ENCODE measurements at places on chromosomes 6 and 20.

DNA sequence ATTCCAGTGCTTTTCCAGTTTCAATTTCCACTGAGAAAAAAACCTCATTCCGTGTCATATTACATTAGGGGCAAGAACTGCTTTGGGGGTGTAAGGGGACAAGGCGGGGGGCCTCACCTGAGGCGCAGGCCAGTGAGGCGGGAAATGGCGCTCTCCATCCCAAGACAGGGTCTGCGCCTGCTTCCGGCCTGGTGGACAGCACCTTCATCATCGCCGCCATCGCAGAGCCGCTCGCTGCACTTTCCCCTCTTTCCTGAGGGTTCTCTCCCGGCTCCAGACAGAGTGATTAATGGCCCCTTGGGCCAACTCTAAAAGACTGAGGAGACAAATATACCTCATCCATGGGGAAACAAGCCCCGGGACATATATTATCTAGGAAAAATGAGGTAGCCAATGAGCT lies 270.0 kb upstream of the SOX4 start:
- DNase-seq, result no peak

GRCh38 chr6:1322696-1323219 lies 10.9 kb downstream of the FOXQ1 start:
- no peak for DNase-seq

- peak; percentile 65 for DNase-seq
These were observed 31.6 kb upstream of the NOTCH4 start for GRCh38 chr6:32255199-32256153.

- peak; percentile 82 for DNase-seq
These were observed 114.9 kb upstream of the BTN3A2 start for GRCh38 chr6:26249957-26250697.

GRCh38 chr6:17505062-17505476 lies 95.0 kb upstream of the FAM8A1 start:
- no peak for DNase-seq

- DNase-seq, result no peak
These were observed 126.4 kb downstream of the BANF2 start for GRCh38 chr20:17825960-17826843.

GRCh38 chr6:150069706-150070105 lies 785 bp upstream of the ULBP3 start:
- no peak for DNase-seq

DNA sequence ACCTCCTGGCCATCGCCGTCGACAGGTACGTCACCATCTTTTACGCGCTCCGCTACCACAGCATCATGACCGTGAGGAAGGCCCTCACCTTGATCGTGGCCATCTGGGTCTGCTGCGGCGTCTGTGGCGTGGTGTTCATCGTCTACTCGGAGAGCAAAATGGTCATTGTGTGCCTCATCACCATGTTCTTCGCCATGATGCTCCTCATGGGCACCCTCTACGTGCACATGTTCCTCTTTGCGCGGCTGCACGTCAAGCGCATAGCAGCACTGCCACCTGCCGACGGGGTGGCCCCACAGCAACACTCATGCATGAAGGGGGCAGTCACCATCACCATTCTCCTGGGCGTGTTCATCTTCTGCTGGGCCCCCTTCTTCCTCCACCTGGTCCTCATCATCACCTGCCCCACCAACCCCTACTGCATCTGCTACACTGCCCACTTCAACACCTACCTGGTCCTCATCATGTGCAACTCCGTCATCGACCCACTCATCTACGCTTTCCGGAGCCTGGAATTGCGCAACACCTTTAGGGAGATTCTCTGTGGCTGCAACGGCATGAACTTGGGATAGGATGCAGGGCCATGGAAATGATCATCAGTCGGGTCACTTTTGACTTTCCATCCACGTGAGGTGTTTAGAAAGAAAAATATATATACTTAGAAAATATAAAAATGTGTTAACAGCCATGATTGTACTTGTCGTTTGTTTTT lies 868 bp downstream of the MC3R start:
- DNase-seq, result no peak

DNA sequence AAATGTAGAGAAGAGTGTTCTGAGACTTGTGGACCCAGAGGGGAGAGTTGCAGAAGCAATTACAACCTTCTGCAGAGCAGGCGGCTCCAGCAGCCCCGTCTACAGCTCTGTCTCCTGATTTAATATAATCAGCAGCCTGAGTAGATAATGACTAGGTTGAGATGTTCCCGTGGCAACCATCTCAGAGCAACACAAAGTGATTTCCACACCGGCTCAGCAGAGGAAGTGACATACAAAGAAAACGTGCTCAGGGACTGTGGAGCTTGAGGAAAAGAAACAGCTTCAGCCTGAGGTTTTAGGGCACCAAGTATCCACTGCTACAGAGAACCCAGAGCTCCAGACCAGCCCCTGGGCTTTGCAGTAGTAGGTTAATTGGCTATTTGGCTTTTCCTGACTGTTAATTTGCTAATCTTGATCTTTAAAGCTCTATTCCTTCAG lies 136.4 kb downstream of the MTFR2 start:
- no peak for DNase-seq

DNA sequence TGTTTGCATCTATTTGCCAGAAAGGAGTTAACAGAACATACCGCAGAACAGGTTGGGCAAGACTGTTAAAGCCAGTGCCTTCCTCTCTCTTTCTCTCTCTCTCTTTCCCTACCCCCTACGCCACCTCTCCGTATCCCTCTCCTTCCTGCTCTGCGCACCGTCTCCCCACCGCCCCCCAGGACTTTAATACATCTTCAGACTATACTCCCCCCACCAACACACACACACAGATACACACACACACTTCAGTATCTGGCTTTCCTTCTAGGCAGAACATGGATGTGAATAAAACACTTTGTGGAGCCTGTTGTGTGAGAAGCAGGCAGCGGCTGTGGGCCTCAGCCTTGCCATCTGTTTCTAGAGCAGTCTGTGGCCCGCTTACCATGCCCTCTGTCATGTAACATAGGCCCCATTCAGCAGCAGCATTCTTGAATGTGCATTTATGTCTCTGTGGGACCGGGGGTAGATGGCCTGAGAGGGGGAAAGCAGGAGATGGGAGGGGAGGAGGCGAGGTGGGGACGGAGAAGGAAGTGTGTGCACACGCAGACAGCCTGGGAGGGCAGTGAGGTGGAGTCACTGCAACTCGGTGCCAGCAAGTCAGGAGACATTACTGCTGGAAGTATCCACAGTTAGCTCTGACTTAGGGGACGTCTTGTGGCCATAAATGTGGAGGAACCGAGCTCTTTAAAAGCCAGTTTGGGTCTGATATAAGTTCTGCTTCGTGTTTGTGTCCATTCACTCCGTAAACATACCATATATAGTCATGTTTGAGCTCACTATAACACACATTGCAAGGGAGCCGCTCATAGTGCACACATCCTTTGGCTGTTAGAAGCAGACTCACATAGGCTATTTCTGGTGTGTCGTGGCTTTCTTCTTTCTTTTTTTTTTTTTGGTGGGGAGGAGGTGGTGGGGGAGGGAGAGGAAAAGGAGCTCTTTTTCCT lies 38.4 kb downstream of the RREB1 start:
- DNase-seq, result peak; percentile 49

GRCh38 chr6:45387236-45387635 lies 9.5 kb upstream of the SUPT3H start:
- DNase-seq, result no peak

DNA sequence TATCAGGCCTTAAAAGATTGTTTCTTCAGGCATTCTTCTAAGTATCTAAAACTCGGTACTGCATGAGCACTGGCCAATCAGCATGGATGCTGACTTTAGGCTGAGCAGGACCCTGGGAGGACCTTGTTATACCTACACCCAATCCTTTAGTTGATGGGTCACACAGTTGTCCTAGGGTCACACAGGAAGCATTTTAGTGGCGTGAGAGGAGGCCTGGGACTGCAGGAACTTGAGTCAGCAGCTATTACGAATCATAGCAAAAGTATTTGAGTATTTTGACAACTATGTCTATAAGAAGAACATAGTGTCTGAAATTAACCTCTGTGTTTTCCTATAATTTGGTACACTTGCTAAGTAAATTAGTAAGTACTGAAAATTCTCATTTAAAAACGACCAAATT lies 741.4 kb downstream of the HACE1 start:
- no peak for DNase-seq

GRCh38 chr6:153591159-153591558 lies 447.9 kb upstream of the OPRM1 start:
- no peak for DNase-seq

GRCh38 chr20:36463212-36464061 lies 77.9 kb upstream of the MYL9 start:
- no peak for DNase-seq

DNA sequence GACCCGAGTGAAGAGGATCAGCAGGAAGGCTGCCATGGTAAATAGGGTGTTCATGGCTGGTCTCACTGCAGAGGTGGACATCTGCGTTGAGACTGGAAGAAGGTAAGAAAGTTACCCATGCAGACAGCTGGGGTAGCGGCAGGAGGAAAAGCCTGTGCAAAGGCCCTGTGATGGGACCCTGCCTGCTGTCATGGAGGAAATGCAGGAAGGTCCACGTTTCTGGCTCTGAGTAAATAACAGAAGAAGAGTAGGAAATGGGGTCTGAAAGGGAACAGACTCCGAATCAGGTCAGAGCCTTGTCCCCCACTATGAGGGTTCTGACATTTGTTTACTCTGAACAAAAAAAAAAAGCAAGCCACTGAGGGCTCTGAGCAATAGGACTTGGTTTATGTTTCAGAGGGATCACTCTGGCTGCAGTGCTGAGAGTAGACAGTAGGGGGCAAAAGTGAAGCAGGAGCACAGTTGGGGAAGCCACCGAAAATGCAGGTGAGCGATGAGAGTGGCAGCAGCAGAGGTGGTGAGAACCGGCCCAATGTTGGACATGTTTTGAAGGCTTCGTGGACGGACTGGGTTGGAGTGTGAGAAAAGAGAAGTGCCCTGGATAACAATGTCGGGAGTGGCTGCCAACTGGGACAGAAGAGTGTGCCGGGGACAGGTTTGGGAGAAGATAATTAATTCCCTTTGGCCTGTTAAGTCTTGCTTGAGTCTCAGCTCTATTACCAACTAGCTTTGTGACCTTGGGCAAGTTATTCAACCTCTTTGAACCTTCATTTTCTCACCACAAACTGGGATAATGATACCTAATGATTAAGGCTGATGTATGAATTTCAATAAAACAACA lies 57.9 kb upstream of the MAP7 start:
- DNase-seq, result peak; percentile 82

- DNase-seq, result no peak
These were observed 660.2 kb downstream of the EPHA7 start for GRCh38 chr6:92759178-92759577.

DNA sequence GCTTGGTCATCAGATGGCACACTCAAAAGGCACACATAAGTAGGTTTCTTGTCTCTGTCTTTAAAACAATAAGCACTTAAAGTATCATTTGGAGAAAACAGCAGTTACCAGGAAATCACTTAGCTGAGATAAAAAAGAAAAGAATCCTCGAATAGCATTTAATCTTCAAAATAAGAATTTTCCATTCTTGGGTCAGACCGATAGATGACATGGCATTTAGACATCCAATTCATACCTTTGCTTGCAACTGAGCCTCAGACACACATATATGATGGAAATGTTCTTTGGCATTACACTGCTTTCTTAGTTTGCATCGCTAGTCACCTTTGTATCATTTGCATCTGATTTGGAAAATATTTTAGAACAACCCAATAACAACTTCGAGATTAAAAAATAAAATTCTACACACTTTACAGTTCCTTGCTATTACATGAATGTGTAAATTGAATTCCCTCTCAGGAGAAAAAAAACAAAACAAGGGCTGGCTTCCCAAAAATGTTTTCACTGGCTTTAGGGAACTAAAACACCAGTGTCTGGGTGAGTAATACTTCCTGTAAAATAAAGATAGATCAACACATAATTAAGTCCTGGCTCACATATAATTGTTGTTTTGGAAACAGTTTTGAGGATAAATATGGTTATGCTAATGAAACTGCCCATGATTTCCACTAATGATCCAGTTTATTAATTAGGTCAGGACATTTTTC lies 1.3 kb upstream of the RNF217 start:
- no peak for DNase-seq

GRCh38 chr6:127939442-127940066 lies 38.7 kb upstream of the THEMIS start:
- no peak for DNase-seq

- DNase-seq, result no peak
These were observed 110.0 kb downstream of the PPP1R14C start for GRCh38 chr6:150252714-150253444.

- no peak for DNase-seq
These were observed 15.1 kb upstream of the HLA-A start for GRCh38 chr6:29927275-29927569.

DNA sequence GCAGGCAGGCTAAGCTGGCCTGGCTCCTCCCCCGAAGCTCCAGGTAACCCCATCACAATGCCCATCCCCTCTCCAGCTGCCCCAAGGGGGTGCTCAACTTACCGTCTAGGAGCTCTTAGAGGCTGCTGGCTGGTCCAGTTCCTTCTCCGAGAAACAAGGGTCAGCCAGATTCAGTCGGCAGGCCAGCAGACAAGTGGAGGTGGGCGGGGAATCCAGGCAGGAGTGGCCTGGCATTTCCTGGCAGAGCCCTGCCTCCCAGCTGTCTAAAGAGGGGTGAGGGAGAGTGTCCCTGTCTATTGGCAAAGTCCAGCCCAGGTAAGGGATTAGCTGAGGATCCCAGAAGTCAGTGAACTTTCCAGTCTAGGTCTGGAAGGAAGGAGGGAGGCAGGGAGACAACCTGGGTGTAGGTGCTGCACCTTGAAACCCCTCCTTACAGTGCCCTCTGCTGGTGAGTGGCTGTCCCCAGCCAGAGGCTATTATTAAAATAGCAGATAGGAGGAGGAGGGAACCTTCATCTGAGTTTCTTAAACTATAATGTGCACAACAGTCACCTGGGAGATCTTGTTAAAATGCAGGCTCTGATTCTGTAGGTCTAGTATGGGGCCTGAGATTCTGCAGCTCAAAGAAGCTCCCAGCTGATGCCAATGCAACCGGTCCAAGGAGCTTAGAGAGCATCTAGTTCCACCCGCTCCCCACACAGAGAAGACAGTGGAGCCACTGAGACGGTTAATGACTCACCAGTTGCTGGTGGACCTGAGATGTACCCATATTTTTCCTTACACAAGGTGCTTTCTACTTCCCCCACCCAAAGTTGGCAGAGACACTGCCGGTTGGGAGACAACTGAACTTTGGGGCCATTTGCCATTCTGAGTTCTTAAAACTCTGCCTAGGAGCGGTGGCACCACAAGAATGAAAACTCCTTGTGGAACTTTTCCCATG lies at the start of gene UNC5CL:
Gene UNC5CL (minus strand): TSS at position 162 of the 939 bp plus-strand sequence. CDS start 4,147 bp downstream, outside the sequence.
- DNase-seq, result peak; percentile 71

- no peak for DNase-seq
These were observed 107.7 kb upstream of the DTNBP1 start for GRCh38 chr6:15770347-15771143.

DNA sequence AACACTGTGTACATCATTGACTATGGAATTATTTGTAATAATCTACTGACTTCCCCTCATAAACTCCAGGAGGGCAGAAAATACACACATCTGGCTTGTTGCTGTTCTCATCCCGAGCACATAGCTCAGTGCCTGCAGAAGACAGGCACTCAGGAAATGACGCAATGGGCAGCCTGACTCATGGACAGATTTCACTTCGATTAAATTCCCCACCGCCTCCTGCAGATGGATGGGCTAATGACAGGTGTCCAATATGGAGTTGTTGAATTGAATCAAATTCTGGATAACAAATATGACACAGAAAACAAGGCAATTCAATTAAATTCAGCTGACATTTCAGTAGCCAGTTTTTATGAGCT lies 9.1 kb downstream of the ANKRD60 start:
- DNase-seq, result no peak

Measured in CD4-positive, alpha-beta T cell treated with Interleukin-17A for 4 hours (primary cell).